Aortic smooth muscle cell (primary cell): ENCODE measurements at places on chromosomes 2 and 18. TPM values are rescaled to one million over a fixed set of nuclear protein-coding genes. Genes with fewer than 3 reads are reported as not detected.

The RNF125 gene
- total RNA-seq = 0.06 and 0.13 TPM in 2 replicates

The CROCC2 gene
- under 0.01 TPM in 2 replicates for total RNA-seq

The IL37 gene
- total RNA-seq = not detected in 2 replicates

The ERMN gene
- under 0.01 TPM in 2 replicates for total RNA-seq

The EPB41L3 gene
- total RNA-seq = 2.9 and 3.7 TPM in 2 replicates

The KCNG3 gene
- total RNA-seq = not detected in 2 replicates

The FNDC4 gene
- total RNA-seq = 87.1 and 98.2 TPM in 2 replicates

The C2orf78 gene
- total RNA-seq = not detected in 2 replicates

The ELP2 gene
- total RNA-seq = 149 and 152 TPM in 2 replicates

The TTN gene
- 5.6 and 6.9 TPM in 2 replicates for total RNA-seq

The LTBP1 gene
- 475 and 1,037 TPM in 2 replicates for total RNA-seq

The DHX57 gene
- total RNA-seq = 26.6 and 28.7 TPM in 2 replicates

The GRB14 gene
- 4.2 and 6.1 TPM in 2 replicates for total RNA-seq

The LYPD6 gene
- 0.06 and 0.13 TPM in 2 replicates for total RNA-seq

The LIMS4 gene
- 12.4 and 23.9 TPM in 2 replicates for total RNA-seq
